ENCODE measurements at places on chromosomes 1 and 21. TPM values are rescaled to one million over a fixed set of nuclear protein-coding genes. Genes with fewer than 3 reads are reported as not detected.

The TDRD5 gene
- not detected for total RNA-seq

The KCNT2 gene
- total RNA-seq: 0.76 TPM

- DNase-seq: no peak
Measured at GRCh38 chr1:197913495-197914276, 3.5 kb upstream of the LHX9 start.

The C1QA gene
- total RNA-seq: not detected

The TSPEAR gene
- total RNA-seq: not detected

DNA sequence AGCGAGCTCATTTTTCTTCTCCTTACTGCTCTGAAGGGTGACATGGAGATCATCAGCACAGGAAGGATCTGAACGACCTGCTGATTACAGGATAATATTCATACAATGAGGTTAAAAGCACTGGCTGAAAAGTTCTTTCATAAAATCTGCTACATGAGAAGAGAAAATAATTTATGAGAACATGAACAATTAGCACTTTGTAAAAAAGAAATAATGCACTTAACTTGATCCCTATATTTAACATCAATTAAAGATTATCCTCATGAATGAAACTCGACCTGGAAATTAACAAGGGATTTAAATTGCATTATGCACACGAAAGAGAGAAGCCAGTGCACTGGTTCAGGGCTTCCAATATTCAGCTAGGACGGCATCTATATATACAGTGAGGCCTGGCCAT is 46.6 kb downstream of the RRAGC start:
- no peak for DNase-seq
